ENCODE measurements at places on chromosomes 7 and 10.

GRCh38 chr10:133135116-133135465 is 24.9 kb upstream of the KNDC1 start:
- no peak for DNase-seq

DNA sequence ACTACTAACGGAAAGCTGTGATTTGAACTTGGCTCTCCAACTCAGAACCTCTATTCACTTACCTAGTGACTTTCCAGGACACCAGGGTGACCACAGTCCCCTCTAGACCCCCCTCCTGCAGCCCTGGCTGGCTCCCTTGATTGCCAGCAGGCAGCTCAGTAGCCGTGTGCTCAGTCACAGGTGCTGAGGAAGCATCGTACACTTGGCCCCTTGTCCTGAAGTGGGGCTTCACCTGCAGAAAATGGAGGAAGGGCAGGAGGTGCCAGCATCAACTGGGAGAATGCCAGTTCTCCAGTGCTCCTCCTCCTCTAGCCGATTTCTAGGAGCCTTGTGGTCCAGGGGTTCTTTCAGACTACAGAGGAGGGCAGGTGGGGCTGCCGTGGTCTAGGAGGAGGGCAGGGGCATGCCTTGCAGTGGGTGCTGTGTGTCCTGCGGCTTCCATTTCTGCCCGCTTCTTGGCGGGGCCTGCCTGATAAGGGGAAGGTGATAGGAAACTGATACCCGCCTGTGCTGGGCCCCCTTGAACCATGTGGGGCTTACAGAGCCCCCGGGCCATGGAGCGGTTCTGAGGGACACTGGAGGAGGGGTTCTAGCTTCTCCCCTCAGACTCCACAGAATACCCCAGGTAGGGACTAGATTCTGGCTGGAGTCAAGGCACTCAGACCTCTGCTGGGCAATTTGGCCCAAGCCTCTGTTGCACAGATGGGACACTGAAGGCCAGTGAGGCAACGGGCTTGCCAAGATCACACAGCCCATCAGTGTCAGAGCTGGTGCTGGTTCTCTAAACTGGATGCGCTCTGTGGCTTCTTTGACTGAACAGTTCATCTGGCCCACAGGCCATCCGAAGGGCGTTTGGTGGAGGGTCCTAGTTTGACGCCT is 14.0 kb downstream of the FAM241B start:
- DNase-seq = no peak

DNA sequence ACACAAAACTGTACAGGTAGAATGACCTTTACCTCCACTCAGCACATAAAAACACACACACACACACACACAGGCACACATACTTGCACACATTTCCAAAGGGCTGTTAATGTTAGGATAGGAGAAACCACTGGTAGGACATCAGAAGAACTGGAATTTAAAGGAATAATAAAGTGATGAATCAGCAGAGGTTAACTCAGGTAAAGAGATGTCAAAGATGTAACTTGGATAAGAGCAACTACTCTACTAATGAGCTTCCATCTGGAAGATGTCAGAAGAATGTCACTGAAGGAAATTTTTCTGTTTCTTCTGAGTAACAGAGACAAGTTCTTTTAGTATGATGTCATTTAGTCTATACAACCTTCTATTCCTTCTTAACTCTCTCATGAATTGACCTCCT is 26.4 kb upstream of the GPR37 start:
- peak; percentile 4 for DNase-seq

DNA sequence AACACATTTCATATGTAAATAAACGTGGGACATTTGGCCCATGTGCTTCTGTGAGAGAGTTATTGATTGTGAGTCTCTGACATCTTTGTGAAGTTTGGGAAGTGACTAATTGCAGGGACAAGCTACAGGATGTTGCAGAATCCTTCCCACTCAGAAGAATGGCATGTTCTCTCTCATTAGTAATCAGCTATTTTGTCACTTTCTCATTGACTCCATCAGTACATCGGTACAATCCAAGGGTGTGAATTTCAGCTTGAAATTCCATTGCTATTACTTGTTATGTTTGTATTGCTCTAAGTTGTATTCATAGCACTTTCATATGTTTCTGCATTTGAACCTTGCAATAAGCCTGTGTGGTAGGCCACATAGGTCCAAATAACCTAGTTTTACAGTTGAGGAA is 100.0 kb upstream of the KCNMA1 start:
- peak; percentile 97 for DNase-seq

GRCh38 chr7:54426406-54426805 is 115.8 kb upstream of the VSTM2A start:
- no peak for DNase-seq

- DNase-seq = no peak
Measured at GRCh38 chr7:76225379-76225778, 23.7 kb downstream of the SRRM3 start.

DNA sequence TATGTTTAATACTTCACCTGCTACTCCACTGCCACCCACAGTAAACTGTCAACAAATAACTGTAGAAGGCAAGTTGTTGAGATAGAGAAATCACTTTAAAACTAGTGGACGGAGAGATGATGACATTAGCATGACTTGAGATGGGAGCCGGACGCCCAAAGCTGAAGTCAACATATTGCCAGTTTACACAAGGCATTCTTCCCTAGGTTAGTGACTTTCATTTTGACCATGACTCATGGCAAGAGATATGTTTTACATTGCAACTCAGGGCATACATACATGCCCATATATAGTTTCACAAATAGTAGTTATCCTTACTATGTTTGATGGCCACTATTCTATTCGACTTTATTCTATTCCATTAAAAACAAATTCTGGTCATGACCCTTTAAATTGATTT is 296.6 kb downstream of the PLXNA4 start:
- peak; percentile 30 for DNase-seq

DNA sequence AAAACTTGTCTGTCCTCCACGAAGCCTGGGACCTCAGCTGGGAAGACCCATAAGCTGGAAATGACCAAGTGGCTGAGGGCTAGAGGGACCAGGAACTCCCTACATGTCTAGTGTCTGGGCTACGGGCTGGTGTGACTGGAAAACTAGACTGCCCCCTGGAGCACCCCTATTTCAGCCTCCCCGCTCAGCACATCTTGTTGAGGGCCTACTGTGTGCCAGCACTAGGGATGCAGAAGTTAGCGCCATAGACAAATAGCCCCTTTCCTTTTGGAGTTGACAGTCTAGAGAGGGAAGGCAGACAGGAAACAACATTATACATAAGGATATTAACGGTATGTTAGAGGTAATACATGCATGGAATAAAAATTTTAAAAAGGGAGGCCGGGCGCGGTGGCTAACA is 74.5 kb downstream of the TEX36 start:
- DNase-seq = no peak

DNA sequence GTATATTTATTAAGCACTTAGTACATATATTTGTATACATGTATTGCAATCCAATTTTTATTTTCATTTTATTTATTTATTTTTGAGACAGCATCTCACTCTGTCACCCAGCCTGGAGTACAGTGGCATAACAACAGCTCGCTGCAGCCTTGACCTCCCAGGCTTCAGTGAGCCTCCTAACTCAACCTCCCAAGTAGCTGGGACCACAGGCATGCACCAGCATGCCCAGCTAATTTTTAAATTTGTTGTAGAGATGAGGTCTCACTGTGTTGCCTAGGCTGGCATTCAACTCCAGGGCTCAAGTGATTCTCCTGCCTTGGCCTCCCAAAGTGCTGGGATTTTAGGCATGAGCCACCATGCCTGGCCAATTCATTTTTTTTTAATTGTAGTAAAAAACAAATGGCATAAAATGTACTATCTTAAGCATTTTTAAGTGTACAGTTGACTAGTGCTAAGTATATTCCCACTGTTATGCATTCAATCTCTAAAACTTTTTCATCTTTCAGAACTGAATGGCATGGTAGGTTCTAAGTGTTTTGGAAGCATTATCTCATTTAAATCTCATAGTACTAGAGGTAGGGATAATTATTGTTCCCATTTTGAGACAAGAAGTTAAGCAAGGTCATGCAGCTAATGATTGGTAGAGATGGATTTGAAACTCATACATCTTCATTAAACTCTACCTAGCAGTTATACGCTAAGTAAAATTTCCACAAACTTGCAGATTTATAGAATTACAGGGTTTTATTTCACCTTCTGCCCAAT is 264.0 kb upstream of the NFE2L3 start:
- no peak for DNase-seq

DNA sequence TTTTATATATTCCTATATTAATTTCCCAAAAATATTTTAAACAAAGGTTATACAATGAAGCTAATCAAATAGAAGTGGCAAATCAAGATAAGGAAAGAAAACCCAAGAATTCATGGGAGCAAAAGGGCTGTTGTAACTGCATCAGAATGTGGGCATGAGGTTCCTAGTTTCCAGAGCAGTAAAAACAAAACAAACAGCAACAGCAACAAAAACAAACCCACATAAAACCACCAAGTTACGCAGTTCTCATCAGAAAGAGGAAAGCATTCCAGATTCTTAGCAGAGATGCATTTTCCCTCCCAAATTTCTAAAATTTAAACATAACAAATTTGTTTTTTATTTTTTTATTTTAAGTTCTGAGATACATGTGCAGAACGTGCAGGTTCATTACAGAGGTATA is 34.8 kb upstream of the MSMB start:
- DNase-seq = no peak

DNA sequence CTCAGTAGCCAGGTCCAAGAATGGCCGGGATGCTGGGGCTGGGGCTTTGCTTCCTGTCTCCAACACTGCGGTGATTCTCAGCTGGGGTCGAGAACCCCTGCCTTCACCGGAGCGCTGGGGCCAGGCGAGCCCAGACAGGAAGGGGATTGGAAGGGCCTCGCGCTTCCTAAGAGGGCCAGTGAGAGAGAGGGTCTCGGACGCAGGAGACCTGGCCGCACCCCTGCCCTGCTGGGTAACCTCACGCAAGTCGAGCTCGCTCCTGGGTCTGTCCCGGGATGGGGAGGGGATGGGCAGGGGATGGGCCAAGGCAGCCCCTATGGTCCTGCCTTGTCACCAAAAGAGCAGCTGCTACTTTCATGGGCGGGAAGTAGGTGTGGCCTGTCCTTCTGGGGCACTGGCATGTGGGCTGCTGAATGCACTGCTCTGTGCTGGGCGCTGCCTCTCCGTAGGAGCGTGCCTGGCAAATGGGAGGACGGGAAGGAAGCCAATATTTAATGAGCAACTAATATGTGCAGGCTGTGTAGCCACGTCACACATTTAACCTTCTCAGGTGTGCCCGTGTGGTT is 20.0 kb downstream of the KCNK18 start:
- DNase-seq = no peak

- DNase-seq = no peak
Measured at GRCh38 chr10:120369856-120370276, 87.2 kb upstream of the PLPP4 start.

DNA sequence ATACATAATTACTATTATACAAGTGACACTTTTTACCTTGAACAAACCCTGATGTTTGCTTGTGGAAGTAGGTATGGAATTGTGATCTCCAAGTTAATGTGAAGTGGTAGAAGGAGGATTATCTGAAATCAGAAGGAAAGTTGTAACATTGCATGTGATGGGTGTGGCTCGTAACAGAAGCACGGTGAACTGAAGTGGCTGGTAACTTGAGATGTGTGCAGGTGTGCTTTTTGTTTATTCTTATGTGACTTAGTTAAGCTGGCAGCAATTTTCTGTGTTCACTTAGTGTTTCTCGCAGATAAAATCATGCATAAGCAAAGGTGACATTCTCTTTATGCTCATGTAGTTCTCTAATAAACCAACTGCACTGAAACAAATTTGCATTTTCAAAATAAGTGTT is 82.3 kb downstream of the ZEB1 start:
- no peak for DNase-seq

DNA sequence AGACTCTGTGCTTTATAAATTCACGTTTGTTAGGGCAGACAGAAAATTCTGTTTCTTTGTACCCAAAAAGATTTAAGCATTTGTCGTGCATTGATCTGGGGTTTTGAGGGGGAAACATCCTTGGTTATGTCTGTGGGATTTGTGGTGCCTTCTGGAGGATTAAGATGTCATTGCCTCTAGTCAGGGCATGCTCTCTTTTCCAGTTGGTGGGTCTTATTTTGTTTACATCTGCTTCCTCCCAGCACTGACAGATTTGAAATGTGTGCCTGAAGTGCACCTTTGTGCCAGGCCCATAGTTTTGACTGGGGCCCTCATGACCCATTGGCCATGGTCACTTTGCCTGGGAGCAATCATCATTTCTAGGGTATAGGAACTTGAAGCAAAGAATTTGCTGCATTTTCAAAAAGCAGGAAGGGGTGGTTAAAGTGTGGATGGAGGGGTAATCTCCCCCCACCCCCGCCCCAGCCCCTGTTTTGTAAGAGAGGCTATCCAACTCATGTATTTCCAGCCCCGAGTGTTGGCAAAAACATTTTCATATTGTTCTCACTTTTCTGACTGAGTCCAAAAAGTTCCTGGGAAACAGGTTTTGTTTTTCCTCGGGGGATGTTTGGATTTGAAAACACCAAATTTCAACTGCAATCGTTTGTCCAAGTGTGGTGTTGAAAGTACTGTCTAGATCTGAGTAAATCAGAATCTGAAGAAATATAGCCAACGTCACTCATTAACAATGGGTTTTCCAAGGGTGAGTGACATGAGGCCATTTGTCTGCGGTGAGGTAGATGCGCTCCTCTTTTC is 388.2 kb upstream of the GALNT17 start:
- DNase-seq = no peak

- DNase-seq = no peak
Measured at GRCh38 chr10:104337521-104337984, 712 bp downstream of the ITPRIP start.

DNA sequence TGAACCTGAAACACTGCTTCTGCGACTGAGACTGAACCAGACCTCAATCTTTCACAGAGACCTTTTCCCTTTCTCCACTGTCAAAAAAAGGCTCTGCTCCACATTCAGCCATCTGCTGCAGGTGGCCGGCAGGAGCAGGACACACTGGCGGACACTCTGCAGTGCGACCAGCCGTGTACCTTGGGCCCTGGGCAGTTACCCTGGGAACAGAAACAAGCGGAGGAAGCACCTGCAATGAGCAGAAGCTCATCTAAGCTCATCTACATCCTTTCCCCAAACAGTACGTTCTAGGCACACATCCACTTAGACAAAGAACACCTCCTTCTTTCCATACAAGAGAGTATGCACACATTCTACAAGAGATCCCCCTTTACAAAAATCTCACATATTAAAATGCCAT is 22.8 kb downstream of the VOPP1 start:
- DNase-seq = no peak

DNA sequence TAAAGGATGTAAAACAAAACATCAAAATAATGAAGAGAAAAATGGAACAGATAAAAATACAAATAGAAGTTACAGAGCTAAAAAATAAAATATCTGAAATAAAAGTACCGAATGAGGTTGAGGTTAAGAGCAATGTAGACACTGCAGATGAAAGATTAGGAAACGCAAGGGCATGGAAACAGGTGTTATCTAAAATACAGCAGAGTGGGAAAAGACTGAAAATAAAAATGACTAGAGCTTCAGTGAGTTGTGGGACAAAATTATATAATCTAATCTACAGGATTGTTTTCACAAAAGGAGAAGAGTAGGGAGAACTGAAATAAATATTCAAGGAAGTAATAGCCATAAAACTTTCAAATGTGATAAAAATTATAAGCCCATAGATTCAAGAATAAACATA is 123.8 kb downstream of the PTEN start:
- no peak for DNase-seq

All from HT1080 (cell line).